ENCODE measurements at places on chromosomes 13 and 19.

DNA sequence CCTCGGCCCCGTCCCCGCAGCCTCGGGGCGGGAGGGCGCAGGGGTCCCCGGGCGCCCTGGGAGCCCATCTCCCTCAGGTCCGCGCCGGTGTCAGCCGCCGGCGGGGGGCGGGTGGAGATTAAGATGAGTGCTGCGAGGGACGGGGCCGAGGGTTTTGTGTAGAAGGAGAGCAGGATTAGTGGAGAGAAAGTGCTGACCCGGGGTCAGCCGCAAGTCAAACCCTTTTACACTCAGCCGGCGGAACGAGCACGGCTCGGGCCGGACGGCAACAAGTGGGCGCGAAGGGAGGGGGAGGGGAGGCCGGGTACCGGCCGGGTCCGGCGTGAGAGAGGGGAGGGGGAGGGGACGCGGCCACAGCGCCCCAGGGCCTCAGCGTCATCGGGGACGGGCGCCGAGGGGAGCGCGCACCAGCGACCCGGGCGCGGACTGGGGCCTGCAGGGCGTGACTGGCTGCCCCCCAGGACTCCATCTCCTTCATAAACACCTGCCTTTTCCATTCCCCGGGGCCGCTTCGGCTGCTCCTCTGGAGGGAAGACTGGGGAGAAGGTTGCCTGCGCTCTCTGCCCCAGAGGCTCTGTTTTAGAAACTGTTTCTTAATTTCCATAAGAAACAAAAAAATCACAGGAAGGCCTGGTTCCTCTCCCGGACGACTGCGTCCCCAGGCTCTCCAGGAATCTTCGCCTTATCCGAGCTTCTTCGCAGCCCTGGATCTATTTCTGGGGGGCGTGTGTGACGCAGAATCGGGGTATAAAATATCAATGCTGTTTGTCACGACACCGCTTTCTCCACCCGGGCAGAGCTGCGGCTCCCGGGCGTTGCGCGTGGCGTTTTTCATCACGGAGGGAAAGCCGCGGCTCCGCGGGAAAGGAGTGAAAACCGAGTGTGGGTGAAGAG, 6.5 kb downstream of the SOX1 start:
- DNase-seq = no peak

- no peak for DNase-seq
These were observed 155.0 kb downstream of the POSTN start for GRCh38 chr13:37443538-37443937.

- no peak for DNase-seq
These were observed 261.4 kb upstream of the RXFP2 start for GRCh38 chr13:31477961-31478360.

DNA sequence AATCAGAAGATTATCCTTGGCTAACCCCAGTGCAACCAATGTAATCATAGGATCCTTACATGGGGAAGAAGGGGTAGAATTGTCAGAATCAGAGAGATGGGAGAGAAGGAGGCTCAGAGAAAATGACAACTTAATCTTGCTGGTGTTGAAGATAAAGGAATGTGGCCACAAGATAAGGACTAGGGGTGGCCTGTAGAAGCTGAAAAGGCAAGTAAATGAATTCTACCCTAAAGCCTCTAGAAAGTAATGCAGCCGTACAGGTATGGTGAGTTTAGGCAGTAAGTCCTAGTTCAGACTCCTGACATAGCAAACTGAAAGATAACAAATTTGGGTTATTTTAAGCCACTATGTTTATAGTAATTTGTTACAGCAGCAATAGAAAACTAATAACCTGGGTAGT, 718.5 kb downstream of the SLITRK6 start:
- DNase-seq = no peak

GRCh38 chr13:102100234-102100633, 301.6 kb downstream of the FGF14 start:
- no peak for DNase-seq

DNA sequence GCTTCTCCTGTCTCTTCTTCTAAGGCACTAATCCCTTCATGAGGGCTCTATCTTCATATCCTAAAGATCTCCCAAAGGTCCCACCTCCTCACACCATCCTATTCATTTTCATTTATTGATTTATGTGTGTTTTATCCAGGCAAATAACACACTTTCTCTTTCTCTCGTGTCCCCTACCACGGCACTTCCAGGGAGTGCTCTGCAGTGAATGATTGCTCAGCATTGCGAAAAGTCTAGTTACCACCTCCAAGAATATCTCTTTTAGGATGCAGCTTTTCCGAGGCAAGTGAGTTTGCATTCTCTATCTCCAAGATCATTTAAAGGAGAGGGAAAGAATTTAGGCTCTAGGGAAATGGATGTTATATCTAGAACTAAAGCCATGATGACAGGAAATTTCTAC, 101.7 kb downstream of the MIPEP start:
- DNase-seq = no peak

DNA sequence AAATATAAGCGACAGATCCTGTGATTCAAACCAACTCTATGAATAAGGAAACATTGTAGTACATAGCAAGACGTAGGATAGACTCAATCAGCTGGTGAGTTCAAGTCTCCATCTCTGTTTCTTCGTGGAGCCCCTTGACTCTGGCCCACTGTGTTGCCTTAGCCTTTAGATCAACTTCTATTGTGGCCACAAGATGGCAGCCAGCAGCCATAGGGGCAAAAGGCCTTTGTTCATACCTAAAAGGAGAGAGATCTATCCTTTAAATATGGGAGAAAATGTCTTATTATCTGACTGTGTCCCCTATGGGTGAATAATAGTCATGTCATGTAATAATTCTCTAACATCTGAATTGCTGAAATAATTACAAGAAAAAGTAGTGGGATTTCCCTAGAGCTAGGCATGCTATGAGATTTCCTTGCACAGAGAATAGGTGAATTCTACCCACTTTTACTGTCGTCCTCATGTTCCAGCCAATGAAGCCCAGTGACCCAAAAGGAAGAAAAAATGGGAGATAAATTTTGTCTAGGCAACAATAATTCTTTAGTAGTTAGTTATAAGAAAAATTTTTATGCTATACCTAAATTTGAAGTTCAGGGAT, 129.4 kb downstream of the PCDH20 start:
- no peak for DNase-seq

DNA sequence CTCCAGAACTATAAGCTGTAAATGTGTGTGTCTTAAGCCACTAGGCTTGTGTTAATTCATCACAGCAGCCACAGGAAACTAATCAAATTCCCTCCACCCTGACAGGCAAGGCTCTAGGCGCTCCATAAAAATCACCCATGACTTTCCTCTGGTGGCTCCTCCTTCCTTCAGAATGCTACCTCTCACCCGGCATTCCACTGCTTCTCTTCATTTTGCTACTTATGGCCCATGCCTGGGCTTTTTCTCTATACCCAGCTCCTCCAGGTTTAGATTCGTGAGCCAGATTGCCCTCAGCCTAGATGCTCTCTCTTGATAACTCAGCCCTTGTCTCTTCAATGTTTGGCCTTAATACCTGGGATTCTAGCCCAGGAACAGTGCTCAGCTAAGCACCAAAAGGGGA, 36.4 kb upstream of the MBNL2 start:
- no peak for DNase-seq

DNA sequence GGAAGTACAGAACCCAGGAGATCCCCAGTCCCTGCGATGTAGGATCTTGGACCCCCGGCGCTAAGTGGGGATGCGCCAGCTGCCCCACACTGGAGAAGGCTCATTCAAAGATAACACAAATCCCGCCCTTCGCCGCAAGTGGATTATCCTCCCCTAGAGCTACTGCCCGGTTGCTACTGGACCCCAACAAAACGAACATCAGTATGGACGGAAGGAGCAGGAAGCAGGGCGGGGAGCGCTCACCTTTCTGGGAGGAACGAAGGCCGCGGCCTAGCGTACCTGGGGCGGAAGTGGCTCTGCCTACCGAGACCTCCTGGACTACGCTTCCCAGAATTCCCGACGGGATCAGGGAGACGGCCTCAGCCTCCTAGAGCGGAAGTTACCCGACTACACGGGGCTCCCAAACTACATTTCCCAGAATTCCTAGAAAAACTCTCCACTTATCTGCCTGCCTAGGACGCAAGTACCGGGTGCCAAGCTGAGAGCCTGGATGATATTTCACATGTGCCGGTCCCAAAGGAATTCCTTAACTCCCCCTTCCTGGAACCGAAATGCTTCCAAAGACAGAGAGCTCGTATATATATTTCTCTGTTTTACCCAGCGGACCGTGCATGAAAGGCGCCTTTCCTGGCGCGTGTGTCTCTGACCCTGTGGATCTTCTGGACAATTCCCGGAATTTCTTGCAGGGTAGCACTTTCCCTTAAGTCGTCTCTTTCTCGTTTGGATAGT, at the start of gene ZNF112:
ZNF112 (minus strand) TSS at position 298 of the 729 bp plus-strand sequence. CDS start 16,141 bp downstream, outside the sequence.
- DNase-seq = peak; percentile 41

DNA sequence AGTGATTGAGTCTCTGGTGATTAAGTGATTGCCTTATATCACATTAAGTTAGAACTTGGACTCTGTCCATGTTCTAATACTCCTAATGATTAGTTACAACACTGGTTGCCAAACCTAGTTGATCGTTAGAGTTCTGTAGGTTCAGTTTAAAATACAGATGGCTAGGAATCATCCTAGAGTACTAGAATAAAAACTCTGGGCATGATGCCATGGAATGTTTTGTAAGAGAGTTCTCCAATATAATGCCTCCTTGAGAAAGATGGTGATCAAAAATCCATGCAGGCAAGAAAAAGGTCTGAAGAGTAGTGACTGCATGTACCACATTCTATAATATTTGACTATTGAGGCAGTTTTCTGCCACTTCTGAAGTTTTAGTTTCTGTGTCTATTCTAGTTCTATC, 176.3 kb downstream of the GPC5 start:
- no peak for DNase-seq

GRCh38 chr13:109410868-109411267, 375.5 kb downstream of the IRS2 start:
- no peak for DNase-seq

GRCh38 chr13:64505336-64505910, 2724.7 kb downstream of the PCDH9 start:
- DNase-seq = peak; percentile 3

DNA sequence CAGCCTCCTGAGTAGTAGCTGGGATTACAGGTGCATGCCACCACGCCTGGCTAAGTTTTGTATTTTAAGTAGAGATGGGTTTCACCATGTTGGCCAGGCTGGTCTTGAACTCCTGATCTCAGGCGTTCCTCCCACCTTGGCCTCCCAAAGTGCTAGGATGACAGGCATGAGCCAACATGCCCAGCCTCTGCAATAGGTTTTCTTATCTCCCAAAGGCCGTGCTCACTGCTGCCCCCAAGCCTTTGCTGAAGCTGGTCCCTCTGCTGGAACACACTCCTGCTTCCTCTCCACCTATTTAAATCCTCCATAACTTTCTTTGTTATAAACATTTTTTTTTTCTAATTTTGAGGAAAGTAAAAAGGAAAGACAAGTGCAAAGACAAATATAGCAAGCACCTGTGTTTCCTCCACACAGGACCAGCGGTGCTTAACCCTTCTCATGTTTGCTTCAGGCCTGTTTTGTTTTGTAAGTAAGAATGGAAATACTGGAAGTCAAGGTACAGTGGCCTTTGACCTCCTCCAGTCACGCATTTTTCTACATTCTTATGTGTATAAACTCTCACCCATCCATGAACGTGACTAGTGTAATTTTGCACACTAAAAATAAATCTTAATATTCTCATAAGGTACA, 14.5 kb upstream of the TNFAIP8L1 start:
- DNase-seq = no peak

DNA sequence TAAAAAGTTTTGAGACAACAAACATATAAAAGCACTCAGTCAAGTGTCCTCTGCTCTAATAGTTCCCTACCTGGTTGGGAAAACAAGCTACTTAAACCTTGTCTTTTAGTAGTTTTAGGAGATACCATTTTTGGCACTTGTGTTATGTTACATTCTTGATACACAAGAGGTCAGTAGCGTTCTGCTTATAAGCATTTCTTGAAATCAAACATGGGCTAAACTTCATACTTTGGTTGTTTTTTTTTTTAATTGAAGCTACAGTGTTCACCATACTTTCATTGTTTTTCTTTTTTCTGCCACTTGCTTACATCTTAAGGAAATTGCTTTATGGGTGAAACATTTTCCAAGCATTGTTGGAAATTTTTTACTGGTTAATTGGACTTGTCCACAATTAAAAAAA, 12.9 kb downstream of the NHLRC3 start:
- DNase-seq = no peak

DNA sequence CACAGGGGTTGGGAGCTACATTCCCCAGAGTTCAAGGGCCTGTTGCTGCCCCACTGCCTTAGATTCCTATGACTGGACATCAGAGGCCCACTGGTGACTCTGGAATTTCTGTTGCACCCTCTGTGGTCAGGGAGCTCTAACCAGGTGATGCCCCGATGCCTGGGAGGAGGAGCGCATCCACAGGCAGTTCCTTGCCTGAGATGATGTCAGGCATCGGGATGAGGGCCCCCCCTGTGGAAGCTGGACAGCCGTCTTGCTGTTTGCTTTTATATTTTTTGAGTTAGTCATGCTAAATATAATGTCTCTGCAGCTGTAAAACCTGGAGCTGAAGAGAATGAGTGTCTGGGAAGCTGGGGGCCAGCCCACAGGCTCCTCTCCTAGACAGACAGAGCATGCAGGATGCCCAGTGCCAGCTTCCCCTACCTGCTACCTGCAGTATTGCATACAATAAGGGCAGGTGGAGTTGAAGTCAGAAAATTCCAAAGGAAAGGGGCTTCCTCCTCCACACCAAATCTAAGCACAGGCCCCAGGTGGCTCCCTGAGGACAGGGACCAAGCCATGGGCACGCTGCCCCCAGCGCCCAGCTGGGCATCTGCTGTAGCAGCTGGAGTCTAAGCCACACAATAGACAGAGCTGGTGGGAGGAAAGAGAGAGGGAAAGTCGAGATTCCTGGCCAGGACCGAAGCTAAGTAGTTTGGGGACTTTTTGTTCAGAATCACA, 16.2 kb downstream of the COL4A2 start:
- no peak for DNase-seq

DNA sequence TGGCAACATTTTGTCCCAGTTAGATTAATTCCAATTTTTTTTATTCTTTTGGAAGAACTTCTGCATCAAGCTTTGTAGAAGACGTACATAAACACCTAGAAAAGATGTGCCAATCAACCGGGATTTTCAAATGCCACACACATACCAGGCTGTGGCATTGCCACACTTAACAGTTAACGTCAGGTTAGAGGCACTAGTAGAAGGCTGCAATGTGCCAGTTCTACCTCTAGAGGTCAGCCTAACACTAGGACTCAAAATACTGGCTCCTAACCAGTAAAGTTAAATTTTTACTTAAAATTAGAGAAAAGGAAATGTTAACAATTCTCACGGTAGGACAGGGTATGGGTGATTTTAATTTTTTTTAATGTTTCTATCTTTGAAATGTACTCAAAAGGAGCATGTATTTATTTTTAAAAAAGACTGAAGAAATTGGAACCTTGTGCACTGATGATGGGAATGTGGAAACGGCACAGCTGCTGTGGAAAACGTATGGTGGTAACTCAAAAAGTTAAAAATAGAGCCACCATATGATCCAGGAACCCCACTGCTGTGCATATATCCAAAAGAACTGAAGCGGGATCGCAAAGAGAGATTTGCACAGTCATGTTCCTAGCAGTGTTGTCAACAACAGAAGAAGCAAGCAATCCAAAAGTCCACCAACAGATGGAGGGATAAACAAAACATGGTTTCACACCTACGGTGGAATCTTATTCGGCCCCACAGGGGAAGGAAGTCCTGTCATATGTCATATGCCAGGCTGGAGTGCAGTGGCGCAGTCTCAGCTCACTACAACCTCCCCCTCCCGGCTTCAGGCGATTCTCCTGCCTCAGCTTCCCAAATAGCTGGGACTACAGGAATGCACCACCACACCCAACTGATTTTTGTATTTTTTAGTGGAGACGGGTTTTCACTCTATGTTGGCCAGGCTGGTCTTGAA, 30.3 kb downstream of the CRYL1 start:
- peak; percentile 81 for DNase-seq

Measured in activated naive CD4-positive, alpha-beta T cell treated with anti-CD3 and anti-CD28 coated beads for 36 hours (primary cell).